Psoas muscle (tissue), 8 donors: ENCODE measurements at places on chromosomes 11 and 22.

DNA sequence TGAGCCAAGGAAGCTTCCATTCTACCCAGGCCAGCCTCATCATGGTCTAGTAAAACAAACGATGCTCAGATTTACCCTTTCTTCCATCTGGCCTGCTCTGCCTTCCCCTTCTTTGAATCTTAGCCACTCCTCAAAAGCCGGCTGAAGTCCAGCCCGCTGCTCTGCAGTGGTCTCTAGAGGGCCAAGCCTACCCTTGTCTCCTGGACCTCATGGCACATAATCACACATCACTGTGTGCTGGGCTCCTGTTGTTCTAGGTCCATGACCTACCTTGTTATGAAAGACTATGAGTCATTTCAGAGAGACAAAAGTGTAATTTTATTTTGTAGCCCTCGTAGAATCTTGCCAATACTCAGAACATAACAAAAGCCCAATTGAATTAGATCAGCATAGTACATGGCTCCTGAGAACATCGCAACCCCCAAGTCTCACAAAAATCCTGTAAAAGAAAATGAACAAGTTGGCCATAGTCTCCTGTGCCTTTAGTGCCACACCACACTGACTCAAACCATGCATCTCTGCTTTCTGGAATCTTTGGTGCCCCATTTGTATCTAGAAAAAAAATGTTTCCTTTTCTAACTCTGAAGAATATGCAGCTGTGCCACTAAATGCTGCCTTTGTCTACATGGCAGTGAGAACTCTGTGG, 192.7 kb downstream of the OPCML start:
- DNase-seq: no peak

DNA sequence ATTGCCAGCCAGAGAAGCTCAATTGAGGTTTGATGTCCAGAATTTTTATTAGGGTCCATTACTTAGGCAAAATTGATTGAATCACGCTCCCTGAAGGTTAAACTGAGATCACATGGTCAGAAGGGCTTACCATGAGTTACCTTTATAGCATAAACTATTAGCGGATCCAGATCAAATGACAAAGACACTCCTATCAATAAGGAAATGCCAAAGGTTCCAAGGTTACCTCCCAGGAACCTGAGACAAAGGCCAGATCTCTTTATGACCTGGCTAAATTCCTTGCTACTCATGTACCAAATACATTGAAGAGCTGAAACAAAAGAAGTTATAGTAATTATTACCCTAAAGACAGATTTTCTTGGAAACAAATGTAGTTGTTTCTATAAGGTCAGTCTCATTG, 27.8 kb upstream of the ANO5 start:
- no peak for DNase-seq

DNA sequence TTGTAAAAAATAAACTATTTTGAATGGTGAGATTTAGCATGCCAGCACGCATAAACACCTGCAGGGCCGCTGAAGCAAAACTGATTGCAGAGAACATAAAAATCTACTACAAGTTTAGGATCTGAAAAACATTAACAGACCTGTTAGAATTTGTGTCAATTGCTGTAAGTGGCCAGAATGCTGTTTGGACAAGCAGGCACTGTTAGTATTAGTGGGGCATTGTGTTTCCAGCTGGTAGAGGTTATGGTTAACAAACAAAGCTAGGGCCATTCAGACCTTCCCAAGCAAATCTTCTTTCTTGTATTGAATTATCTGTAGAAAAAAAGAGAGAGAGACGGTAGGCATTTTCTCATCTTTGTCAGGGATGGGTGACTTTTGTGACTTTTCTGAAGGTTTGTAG, 57.6 kb upstream of the OLFML1 start:
- no peak for DNase-seq

DNA sequence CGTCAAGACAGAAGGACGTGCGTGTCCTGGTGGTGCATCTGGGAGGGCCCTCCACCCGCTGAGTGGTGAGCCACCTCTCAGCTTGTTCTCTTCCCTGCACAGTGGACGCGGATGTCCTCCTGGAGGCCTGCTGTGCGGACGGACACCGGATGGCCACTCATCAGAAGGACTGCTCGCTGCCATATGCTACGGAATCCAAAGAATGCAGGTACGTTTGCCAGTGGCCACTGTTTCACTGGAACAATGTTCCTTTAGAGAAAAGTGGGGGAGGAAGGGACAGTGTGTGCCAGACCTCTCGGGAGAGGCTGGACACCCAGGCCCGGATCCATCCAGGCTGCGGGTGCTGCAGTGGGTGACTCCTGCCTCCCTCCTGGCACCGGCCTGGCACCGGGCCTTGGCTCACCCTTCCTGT, 15.9 kb downstream of the FBLN1 start:
- DNase-seq: no peak

- DNase-seq: peak; percentile 53
Observed at GRCh38 chr11:46537537-46538295, 56.1 kb downstream of the AMBRA1 start.

GRCh38 chr11:8307601-8308000, 43.9 kb upstream of the LMO1 start:
- DNase-seq: no peak

GRCh38 chr11:81658722-81659121, 1074.9 kb downstream of the FAM181B start:
- DNase-seq: no peak

DNA sequence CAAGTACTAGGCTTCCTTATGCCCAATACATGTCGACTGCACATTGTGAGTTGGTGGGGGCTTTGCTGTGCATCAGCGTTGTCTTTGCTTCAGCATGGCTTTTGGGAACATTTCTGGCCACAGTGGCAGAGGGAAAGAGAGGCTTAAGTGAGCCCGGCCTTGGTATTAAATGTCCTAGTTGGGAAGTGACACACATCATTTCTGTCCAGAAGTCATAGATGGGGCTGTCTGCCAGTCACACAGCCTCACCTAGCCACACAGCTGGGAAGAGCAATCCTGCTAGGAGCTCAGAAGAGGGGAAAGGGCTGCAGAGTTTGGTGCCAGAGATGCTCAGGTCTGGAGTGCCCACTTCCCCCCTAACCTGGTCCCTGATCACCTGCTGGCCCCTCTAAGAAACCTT, 27.6 kb downstream of the TREH start:
- DNase-seq: no peak

DNA sequence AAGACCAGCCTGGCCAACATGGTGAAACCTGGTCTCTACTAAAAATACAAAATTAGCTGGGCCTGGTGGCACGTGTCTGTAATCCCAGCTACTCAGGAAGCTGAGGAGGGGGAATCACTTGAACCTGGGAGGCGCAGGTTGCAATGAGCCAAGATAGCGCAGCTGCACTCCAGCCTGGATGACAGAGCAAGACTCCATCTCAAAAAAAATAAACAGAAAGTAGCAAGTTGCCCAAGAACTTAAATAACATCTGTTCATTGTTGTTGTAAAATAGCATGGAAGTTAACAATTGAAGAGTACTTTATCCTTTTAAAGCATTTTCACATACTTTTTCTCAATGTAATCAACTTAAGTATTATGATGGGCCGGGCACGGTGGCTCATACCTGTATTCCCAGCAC, 5.7 kb downstream of the AMBRA1 start:
- DNase-seq: no peak

DNA sequence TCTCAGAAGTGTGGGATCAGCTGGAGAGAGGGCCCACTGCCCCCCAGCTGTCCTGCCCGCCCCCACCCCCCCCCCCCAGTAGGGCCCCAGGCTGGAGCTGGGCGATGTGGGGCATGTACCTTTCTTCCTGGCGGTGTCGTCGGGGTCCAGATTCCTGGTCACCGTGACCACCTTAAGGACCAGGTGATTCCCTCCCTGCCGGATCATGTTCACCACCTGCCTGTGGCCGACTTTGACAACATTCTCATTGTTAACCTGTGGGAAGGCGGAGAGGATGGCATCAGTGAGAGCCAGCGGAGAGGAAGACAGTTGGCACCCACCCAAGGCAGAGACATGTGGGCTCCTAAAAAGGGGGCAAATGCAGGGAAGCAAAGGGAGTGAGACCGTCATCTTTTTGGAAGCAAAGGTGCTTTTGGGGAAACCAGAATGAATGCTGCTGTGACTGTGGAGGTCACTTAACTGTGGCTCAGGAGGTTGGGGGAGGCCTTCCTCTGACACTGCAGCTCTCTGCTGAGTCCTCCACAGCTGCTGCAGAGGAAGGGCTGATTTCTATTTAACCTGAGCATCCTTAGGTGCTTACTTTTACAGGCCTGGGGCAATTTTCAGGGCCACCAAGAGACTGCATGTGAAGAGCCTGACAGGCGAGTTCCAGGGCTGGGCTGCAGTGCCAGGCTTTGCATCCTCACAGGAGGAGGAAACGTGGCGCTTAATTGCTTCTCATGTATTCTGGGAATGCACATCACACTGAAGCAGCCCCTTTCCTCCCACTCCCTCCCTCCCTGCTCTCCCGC, 104.5 kb downstream of the CTTN start:
- no peak for DNase-seq

DNA sequence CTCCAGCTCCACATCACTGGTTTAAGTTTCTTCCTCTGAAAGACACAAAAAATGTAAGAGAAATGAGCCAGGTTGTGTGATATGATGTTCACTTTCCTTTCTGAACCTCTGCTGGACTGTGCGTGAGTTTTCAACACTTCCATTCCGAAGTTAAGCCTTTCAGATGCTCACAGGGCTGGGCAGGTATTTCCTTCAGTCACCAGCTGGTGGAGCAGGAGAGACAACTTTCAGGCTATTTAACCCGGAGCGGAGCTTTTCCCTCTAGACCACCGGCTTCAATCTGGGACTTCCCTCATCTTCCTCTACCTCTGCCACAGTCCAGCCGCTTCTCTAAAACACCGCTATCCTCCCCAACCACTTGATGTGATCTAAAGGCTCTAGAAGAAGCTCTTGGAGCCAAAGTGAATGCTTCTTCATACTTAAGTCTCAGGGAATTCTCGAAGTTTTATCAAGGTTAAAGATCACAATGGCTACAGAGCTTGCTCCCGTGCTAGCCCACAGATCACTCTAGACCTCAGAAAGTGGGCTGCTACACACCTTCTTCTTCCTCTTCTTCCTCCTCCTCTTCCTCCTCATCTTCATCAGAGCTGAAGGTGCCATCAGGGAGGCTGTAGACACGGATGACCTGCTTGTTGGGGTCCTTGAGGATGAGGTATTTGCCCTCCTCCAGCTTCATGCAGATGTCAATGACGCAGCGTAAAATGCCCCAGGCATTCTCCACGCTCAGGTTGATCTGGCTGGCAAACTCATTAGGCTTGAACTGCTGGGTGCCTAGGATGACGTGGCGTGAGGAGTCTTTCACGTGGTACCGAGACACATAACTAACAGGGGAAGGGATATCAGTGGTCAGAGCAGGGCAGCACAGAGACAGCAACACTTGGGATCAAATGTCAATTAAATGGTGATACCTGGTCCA, 4.4 kb upstream of the FOXRED2 start:
- DNase-seq: no peak

DNA sequence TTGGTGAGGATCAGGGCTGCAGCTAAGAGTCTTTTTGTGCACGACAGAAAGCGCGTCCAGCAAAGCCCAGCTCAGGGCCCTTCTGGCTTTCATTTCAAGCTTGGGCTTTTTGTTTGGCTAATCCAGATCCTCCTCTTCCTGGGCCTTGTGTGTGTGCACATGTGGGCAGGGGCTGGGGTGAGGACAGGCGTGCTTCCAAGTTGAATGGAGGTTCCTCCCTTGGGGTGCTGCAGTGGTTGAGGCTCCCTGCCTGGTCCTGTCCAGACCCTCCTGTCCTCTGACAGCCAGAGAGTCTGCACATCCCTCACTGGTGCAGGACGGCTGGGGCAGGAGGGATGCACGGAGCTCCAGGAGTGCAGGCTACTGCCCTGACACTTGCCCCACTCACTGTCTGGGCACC, 62.0 kb upstream of the NECTIN1 start:
- DNase-seq: no peak

DNA sequence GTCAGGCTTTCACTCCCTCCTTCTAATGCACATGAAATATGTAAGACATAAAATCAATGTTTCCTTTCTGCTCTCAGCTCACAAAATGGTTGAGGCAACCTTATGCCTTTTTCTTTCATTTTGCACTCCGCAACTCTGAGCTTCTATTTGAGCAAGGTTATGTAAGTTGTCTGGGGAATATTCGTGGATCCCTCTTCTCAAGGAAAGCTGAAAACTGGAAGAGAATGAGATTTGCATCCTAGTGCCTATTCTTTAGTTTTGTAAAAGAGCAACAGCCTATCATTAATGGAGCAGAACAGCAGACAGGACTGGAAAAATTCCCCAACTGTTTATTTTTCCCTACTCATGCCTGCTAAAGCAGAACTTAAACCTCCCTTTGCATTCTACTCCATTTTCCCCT, 141.7 kb downstream of the FAM76B start:
- no peak for DNase-seq

DNA sequence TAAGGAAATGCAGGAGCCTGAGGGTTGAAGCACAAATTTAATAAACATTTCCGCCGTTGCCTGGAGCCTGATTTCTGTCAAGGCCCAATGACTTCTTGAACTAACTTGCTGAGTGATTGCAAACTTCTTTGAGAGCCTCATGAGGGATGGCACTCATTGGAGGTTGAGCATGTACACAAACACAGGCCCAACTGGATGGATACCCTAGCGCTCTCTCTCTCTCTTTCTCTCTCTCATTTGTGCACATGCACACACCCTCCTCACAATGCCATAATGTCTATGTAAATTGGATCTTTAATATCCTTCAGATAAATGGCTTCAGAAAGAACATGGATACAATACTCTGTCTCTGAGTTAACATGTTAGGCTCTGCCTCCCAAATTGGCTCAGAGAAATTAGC, 597.7 kb upstream of the CADM1 start:
- no peak for DNase-seq

- DNase-seq: peak; percentile 64
Observed at GRCh38 chr22:35352214-35353111, 28.4 kb upstream of the HMOX1 start.

GRCh38 chr11:93694109-93694508, 32.6 kb downstream of the CEP295 start:
- no peak for DNase-seq

GRCh38 chr11:62542750-62543567, 3.6 kb downstream of the AHNAK start:
- DNase-seq: peak; percentile 84

DNA sequence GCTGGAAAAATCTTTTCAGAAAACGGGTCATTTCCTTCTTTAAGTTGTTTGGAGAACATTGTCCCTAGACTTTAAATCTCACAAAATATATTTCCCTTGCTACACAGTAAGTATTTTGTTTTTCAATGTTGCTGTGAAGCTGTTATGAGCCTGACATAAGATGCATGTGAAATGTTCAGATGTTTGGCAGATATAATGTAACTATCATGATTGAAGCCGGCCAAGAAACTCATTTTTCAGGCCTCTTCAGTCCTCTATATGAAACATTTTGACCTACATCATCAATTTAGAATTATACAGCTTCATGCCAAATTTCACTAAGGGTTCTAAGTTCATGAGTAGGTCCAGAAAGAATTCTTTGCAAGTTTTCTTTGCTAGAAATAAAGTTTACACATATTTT, 133.8 kb downstream of the JRKL start:
- no peak for DNase-seq
